Sigmoid colon (tissue), 7 donors: ENCODE measurements at places on chromosomes 7 and 10. TPM values are rescaled to one million over a fixed set of nuclear protein-coding genes. Genes with fewer than 3 reads are reported as not detected.
A peak's percentile ranks its signal among the peaks of the same experiment; 100 is the strongest.

The PIP gene
- not detected for total RNA-seq

DNA sequence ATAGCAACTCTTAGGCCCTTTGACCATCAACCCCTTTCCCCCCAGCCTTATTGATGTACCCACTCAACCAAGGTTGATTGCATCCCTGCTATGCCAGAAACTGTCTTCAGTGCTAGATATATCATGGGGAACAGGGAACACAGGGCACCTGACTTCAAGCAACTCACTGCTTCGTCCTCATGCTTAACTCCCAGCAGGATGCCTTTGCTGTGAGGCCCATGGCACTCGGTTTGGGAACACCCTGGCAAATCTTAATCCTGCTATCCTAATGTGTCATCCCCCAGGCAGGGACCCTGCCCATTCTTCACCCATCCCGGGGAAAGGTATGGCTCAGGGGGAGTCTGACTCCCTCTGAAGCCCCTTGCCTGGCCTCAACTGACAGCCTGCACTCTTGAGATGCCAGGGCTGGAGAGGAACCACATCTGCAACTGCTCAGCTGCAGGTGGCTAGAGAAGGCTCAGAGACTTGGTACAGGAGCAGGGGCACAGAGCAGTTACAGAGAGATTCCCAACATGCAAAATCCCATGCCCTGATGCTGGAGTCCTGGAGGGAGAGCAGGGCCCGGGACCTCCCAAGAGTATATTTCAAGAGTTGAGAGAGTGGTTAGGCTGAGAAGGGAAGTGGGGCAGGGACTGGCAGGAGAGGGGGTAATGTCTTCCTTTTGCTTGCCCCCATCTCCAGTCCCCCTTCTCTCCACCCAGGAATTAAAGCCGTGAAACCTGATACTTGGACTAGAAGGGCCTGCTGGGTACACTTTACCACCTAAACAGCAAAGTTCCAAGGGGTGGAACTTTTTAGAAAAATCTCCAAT is 2.4 kb upstream of the UNC5B start:
- no peak for DNase-seq

GRCh38 chr10:49614242-49615198 is 683 bp downstream of the CHAT start:
- DNase-seq: peak; percentile 41

- DNase-seq: no peak
Observed at GRCh38 chr7:15446280-15446679, 115.5 kb downstream of the AGMO start.

The C1QL3 gene
- total RNA-seq: not detected

The UTF1 gene
- not detected for total RNA-seq

GRCh38 chr7:131222171-131222570 is 105.5 kb upstream of the MKLN1 start:
- DNase-seq: no peak
